ENCODE measurements at places on chromosomes 11 and 22. TPM values are rescaled to one million over a fixed set of nuclear protein-coding genes. Genes with fewer than 3 reads are reported as not detected.
A peak's percentile ranks its signal among the peaks of the same experiment; 100 is the strongest.

The THRSP gene
- total RNA-seq: not detected

The KCNK7 gene
- total RNA-seq: 0.09 TPM

The MRGPRX4 gene
- total RNA-seq: not detected

The CWC15 gene
- 61.7 TPM for total RNA-seq

The OR10A3 gene
- 0.09 TPM for total RNA-seq

The DMC1 gene
- 1.3 TPM for total RNA-seq

The MOGAT2 gene
- total RNA-seq: not detected

- DNase-seq: no peak
These were observed 443.4 kb downstream of the MIAT start for GRCh38 chr22:27100789-27101188.

GRCh38 chr11:69219991-69220390 is 64.3 kb downstream of the SMIM38 start:
- DNase-seq: no peak

DNA sequence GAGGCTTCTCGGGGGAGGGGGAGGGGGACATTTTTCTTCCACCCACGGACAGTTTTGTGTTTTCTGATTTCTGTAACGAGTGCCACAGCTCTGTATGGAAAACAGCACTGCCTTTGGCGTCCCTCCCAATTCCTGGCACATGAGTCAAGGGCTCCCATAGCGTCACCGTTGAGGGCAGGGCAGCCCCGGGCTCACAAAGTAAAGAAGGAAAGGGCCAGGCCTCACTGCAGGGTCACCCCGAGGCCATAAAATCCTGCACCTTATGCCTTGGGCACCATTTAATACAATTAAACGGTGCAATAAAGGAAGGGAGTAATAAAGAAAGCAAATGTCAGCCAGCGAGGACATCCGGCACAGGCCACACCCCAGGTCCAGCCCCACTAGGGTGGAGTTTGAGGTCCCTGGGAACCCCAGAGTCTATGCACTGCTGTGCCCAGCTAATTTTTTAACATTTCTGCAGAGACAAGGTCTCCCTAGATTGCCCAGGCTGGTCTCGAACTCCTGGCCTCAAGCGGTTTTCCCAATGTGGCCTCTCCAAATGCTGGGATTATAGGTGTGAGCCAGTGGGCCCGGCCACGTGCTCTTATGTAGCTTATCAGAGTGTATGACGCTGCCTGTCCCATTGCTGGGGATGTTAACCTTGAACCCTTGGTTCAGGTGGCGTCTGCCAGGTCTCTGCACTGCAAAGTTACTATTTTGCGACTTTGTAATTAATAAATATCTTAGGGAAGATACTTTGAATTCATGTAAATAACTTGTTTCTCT is 13.6 kb upstream of the MUC2 start:
- peak; percentile 81 for DNase-seq

GRCh38 chr11:64492561-64492960 is 98.5 kb upstream of the SLC22A12 start:
- DNase-seq: no peak

GRCh38 chr22:17205432-17205831 is 13.8 kb downstream of the ADA2 start:
- no peak for DNase-seq

DNA sequence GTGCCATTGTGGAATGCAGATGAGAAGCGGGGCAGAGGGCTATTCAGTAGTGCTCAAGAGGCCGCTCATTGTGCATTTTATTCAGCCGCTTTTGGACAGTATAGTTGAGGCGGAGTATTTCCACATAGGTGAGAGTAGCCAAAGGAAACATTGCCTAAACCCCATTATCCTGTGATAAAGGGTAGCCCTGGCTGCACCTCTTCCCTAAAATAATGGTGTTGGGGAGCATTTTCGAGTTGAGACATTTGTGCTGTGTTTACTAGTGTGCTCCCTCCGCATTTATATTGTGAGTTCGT is 68.8 kb downstream of the SPECC1L start:
- DNase-seq: no peak

- DNase-seq: no peak
These were observed 62.9 kb downstream of the NECTIN1 start for GRCh38 chr11:119666061-119666460.

- DNase-seq: peak; percentile 23
These were observed 31.3 kb upstream of the LRRC55 start for GRCh38 chr11:57150454-57150917.

- DNase-seq: no peak
These were observed 14.2 kb downstream of the PPME1 start for GRCh38 chr11:74185285-74185684.

DNA sequence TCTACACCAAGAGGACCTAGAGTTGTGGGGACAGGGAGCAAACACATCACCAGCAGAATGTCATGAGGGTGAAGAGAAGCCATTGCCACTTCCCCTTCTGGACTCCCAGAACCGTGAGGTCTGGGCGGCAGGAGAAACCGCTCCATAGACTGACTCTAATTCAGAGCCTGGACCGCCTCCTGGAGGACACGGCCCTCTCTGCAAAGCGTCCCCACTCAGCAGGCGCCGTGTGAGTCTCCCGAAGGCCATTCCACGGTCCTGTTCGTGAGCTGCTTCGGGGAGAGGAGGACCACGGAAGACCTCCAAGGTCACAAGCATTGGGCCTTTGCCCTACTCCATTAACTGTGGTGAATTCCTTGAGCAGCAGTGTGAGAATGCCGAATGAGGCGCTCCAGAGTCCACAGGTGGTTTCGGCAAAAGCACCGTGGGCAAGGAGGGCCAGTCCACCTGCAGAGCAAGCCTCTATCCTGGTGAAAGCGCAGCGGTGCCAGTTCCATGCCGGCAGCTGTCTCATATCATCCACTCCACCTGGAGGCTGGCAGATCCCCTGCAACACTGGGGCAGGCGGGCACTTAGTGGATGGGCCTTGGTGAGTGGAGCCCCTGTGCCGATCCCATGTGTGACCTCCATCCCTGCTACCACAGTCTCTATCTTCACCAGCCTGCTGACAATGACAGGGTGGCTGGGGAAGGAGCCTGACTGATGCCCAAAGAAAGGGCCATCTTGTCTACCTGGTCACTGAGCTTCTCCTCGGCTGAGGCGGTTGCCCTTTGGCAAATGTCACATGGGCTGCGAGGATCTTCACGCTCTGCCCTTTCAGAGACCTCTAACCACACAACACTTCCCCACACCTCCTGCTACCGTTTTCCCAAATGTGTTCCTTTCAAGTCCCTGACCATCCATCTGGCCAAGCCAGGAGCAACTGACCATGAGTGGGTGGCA is 7.5 kb downstream of the C11orf21 start:
- DNase-seq: no peak

Data from fibroblast of the aortic adventitia (primary cell).